ENCODE measurements at places on chromosomes 7 and 10.

DNA sequence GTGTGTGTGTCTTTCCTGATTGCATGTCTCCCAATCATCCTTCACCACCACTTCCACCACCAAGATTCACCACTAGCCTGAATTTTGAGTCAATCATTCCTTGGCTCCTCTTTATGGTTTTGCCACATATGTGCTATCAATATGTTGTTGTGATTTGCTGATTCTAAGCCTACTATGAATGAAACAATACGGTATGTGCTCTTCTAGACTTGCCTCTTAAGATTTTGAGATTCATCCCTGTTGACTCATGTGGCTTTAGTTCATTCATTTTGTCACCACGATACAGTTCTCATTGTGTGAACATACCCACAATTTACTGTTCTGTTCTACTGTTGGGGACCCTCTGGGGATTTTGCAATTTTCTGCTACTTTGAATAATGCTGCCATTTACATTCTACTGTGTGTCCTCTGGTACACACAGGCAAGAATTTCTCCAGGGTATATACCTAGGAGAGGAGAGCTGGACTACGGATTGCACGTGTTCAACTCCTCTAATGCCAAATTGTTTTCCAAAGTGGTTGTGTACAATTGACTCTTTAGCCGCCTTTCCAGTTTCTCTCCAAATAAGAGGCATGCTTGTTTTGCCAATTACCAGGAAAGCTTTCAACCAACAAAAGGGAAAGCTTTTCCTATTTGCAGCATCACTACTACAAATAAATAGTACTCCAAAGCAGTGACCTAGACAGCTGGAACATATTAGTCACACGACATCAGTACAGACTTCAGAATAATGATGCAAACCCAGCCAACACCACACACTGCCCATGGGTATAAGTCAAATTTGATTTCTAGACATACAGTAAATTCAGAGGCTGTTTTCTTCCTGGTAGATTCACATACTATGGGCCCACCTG is 30.0 kb downstream of the SGMS1 start:
- no peak for DNase-seq

DNA sequence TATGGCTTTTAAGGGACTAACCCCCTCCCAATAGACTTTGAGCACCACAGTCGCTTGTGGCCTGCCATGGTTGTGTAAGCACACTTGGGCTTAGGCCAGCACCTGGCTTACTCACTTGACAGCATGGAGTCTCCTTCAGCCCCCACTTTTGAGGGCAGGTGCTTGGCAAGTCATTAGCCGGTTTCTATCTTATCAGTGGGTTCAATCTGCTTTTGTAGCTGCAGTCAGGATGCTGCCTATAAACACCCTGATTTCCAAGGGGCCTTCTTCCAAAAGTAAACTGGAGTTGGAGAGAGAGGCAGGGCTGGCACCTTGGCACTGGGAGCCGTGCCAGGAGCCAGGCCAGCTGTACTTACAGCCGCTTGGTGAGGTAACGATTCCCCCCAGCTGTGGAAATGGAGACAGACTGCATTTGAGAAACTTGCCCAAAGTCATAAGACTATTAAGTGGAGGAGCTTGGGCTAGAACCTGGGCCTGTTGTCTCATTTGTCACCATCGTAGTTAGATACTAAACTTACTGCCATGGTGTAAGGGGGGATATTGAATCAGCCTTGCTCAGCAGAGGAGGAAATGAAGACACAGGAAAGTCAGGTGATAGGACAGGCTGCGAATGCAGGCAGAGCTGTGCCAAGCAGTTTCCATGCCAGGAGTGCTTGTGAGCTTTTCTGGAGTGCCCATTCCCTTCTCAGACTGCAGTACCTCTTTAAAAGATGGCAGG is 92.2 kb upstream of the EFCAB10 start:
- no peak for DNase-seq

- no peak for DNase-seq
Observed at GRCh38 chr7:149713061-149713730, 60.2 kb downstream of the ZNF467 start.

- no peak for DNase-seq
Observed at GRCh38 chr7:156650042-156650441, 9.5 kb downstream of the RNF32 start.

DNA sequence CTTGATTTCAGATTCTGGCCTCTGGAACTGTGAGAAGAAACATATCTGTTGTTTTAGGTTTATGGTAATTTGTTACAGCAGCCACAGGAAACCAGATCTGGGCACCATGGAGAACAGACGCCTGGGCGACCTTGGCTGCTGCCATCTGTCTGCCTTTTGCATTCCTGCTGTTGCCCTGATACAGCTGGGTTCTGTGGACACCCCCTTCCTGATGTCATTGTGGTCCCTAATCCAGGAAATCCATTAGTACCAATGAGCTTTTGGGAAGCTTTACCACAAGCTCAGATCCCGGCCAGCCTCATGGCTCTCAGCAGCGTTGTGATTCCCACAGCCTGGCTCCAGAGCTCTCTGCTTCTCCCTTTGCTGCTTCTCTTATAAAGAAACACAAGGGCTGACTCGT is 174.2 kb upstream of the NPS start:
- DNase-seq, result no peak
